ENCODE measurements at places on chromosomes 7 and 10.

DNA sequence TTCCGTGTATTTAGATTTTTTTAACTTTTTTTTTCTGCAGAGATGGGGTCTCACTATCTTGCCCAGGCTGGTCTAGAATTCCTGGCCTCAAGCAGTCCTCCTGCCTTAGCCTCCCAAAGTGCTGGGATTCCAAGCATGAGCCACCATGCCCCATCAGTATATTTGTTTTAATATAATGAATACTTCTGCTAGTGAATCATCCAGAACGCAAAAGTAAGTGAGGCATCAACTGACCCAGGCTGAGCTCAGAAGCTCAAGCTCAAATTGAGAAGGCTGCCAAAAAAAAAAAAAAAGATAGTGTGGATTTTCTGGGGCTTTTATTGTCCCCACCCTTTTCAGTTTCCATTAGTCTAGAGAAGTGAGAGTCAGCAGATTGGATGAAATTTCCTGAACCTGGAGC is 39.0 kb upstream of the TECTB start:
- no peak for DNase-seq

DNA sequence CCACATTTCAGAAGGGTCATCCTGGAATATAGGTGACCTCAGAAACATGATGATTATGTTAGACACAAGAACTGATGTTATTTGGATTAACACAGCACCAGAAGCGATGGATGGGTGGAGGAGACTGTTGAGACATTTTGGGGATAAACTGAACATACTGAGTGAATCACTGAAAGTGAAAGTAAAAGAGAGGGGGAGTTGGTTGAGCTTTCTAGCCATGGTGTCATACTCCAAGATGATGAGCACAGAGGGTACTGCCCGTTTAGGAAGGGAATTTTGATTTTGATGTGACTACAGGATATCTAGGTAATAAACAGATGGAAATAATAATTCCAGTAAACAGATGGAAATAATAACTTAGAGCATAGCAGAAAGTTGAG is 248.0 kb upstream of the NPY start:
- DNase-seq, result no peak

DNA sequence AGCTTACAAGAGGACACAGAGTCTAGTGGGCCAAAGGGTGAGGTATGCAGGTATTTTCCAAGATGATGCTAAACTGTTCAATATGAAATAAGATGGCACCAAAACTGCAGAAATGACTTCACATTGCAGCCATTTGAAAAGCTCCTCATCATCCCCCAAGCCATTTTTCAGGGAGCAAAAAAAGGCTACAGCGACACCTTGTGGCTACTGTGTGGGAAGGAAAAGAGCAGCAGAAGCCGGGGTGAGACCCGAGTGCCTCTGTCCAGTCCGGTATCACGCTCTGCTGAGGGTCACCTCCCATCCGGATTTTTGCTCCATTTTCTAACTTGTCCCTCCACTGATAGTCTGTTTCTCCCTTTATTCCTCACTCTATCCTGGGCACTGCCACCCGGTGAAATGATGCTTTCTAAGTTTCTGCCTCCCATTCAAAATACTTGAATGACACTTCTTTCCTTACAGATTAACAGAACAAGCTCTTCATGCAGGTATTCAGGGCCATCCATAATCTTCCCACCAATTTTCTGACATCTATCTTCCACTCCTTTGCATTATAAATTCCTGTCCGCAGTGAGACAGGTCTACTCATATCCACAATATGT is 220.2 kb downstream of the DGKI start:
- peak; percentile 67 for DNase-seq

DNA sequence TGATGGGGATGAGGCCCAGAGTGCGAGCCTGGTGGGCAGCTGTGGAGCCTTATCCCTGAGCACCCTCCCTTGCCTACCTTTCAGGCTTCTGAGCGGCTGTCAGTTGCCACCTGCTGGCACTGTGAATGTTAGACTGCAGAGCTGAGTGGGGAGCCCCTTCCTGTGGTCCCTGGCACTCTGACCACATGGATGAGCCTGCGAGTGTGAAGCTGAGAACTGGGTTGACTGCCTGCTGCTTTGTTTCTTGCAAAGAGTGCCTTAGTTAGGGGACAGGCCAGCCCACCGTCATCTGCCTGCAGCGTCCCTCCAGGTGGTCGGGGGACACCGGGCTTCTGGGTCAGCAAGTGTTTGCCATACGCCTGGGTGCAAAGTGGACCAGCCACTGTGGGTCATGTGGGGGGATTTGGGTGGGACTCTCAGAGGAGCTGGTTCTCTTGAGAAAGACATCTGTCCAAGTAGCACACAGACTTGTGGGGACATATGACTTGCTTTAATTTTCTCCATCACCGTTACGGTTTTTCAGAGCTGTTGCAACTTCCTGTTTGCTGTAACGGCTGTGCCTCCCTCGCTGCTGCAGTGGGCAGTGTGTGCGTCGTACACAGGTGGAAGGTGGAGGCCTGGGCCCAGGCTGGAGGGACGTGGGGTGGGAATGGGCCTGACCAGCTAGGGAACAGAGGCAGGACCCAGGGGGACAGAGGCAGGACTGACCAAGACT is 13.7 kb downstream of the INPP5A start:
- peak; percentile 76 for DNase-seq

DNA sequence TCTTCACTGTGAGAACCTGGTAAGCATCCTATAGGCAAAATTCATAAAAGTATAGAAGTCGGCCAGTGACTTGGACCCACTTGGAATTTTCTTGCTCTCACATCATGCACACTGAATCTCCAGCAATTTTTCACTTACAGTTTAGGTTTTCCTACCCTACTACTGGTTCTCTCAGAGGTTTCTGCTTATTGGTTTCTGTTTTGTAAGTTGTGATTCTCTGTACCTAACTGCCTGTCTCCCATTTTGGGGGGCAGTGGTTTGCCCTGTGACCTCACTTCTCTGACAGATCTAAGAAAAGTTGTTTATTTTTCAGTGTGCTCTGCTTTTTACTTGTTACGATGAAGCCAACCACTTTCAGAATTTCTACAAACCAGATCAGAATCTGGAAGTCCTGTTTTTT is 158.1 kb downstream of the CFTR start:
- DNase-seq, result no peak

DNA sequence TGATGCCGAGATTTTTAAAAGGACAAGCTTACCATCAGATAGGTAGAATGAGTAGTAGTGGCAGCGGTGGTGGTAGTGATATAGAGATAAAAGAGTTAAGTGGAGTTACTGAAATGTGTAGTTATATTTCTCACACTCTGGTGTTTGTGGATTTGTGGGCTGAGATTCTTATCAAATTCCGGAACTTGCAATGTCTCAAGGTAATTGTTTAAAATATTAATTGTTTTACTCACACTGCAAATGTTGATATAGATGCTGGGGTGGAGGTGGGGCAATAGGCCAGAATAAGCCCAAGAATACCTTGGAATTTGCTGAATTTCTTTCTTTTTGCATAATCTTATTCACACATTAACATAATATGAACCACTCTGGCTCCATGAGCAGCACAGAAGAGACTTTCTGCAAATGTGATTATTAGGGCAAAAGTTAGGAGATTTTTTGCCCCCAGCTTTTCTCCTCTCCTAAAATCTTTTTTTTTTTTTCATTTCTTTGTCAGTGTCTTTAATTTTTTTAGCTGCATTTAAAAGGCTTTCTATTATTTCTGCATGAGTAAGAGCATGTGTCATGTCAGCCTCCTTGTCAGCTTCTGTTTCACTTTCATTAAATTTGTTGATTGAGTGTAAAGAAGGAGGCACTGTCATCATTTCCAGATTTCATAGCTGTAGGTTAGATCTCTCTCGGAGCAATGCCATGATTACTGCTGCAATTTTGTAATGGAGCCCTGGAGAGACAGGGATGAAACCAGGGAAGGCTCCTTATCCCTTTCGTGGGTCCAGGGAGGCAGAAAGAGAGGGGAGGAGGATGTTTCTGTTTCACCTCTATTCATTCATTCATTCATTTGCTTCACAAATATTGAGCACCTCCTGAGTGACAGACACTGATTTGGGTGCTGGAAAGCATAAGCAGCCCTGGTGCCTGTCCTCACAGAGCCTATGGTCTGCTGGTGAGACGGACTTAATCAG is 13.1 kb upstream of the SGMS1 start:
- DNase-seq, result peak; percentile 55

DNA sequence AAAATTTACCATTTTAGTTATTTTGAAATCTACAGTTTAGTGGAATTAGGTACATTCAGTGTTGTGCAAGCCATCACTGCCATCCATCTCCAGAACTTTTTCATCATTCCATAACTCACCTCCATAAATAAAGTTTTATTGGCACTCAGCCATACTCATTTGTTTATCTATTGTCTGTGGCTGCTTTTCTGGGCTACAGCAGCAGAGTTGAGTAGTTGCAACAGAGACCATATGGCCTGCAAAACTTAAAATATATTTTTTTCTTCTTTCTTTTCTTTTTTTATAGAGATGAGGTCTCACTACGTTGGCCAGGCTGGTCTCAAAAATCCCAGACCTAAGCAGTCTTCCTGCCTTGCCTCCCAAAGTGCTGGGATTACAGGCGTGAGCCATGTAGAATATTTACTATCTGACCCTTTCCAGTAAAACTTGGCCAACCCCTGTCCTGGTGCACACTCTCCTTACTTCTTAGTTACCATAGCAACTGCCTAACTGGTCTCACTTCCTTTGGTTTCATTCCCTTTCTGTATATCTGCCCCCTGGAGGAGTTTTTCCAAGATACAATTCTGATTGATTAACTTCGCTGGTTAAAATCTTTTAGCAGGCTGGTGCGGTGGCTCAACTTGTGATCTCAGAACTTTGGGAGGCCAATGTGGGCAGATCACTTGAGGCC is 133.2 kb downstream of the CUX1 start:
- DNase-seq, result no peak

DNA sequence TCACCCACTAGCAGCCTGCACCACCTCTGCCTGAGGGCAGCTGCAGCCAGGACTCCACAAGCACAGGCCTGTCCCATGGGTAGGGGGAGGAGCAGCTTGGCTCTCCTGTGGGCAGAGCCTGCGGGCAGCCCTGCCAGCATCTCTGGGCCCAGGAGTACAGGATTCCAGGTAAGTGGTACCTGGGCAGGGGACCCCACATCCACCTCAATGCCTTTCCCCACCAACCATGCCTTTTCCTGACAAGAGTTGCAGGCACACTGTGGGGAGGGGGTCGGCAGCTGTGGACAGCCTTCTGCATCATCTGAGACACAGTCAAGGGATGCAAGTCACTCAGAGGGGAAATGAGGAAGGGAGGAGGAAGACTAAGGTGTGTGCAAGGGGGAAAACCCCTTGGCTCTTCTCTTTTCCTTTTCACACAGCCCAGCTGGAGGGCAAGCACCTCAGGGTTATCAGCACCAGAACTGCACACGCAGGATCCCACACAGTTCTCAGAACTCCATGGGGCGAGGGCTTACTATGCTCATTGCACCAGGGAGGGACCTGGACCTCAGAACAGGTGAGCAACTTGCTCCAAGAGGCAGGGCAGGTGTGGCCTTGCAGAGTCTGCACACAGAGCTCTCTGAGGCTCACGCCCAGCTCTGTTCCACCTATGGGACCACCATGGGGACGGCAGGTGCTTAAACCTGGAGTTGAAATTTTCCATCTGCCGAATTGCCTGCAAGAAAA is 16.5 kb upstream of the ANTXRL start:
- DNase-seq, result peak; percentile 45

DNA sequence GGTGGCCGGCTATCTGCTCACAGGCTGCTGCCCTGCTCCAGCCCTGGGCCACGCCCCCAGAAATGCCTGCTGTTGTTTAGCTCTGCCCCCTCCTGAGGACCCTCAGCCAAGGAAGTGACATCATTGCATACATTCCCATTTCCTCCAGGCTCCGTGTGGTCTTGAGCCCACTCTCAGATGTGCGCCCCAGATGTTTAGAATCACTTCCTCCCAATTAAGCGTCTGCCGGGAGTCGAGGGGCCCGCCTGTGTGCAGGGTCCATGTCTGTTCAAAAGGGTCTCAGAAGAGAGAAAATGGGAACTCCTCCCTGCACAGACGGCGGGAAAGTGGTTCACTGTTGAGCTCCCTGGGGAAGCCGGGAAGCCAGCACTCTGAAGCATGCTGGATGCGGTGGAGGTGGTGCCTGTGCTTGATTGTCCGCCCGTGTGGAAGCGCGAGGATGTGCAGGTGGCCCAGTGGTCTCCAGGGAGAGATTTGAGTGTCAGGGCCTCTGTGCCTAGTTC is 116.9 kb upstream of the PPIF start:
- no peak for DNase-seq

DNA sequence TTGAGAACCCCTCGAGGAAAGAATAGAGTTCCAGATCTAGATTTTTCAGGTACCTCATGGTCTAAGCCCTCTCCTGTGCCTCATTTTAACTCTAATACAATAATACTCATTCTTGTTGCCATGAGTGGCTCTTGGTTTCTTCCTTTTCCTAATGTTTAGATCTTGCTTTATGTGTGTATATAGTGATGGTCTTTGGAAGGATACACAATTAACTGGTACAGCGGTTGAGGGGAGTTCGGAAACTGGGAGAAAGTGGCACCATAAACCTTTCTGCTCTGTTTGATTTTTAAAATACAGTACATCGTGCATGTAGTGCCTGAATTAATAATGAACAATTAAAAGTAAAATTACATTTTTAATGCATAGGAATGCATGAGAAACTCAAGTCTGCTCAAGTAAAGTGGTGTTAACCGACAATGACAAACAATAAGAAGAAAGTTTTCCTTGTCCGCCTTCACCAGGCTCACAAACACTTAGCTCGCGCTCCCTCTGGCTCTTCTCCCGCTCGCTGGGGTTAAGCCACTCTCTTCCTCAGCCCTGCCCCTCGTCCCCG is 386 bp upstream of the EIF4EBP2 start:
- DNase-seq, result no peak

- DNase-seq, result no peak
Observed at GRCh38 chr7:95213148-95213547, 111.2 kb downstream of the PON1 start.

DNA sequence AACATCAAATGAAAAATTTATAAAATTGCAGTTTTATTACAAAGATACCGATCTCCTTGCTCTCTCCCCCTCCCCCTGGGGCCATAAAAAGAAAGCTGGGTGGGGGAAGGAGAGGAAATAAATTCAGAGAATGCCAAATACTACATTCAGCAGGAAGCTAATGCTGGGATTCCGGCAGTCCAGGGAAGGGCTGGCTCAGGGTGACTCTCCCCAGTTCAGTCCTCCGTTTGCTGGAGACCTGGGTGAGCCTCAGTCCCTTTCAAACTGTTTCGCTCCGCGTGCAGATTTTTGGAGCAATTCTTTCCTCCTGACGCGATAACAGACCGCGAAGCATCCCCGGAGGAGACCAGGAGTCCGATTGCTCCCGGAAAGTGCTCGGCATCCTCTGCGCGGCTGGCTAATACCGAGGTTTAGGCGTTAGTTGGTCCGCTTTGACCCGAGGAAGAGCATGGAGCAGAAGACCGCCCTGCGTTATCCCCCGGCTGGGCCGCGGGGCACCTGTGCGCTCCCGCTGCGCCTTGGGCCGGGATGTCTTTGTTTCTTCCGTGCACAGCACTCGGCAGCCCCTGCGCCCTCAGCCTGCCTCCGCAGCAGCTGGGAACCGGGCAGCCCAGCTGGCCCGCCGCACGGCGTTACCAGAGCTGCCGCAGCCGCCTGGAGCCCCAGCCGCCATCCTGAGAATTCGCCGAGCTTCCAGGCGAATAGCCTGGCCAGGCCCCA is 3.9 kb upstream of the HOXA2 start:
- DNase-seq, result no peak

- DNase-seq, result no peak
Observed at GRCh38 chr10:70558295-70558694, 44.2 kb downstream of the PRF1 start.

- no peak for DNase-seq
Observed at GRCh38 chr7:51009716-51010496, 227.2 kb upstream of the GRB10 start.
